ENCODE measurements at places on chromosomes 11 and 22.

DNA sequence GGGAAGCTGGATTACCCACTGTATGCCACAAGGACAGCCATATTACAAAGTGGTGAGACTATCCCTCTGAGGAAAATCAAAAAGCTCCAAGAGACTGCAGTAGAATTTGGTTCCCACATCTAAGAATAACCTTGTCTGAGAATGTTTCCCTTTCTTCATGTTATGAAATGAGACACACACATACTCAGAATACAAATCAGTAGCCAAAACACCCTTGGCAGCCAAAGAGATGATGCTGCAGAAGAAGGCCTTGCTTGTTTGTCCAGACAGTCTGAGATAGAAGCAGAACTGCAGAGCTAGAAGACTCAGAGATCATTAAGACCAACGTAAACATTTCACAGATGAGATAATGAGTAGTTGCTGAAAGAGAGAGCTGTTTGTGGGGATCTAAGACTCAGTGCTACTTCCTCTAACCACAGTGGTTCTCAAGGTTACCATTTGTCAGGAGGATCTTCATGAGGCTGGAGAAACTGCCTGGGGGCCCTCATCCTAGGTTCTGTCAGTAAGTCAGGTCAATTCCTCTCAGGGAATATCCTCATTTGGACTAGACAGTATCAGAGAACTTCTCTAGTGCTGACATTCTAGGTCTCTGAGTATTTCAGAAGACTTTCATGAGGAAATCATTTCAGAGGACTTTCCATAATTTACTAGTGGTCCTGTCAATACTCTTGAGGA, 38.9 kb downstream of the RELT start:
- DNase-seq, result no peak

DNA sequence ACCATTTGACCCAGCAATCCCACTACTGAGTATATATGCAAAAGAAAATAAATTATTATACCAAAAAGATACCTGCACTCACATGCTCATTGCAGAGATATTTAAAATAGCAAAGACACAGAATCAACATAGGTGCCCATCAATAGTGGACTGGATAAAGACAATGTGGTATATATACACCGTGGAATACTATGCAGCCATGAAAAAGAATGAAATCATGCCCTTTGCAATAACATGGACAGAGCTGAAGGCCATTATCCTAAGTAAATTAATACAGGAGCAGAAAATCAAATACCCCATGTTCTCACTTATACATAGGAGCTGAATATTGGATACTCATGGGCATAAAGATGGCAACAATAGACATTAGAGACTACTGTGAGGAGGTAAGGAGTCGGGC, 68.7 kb downstream of the DLG2 start:
- DNase-seq, result no peak

DNA sequence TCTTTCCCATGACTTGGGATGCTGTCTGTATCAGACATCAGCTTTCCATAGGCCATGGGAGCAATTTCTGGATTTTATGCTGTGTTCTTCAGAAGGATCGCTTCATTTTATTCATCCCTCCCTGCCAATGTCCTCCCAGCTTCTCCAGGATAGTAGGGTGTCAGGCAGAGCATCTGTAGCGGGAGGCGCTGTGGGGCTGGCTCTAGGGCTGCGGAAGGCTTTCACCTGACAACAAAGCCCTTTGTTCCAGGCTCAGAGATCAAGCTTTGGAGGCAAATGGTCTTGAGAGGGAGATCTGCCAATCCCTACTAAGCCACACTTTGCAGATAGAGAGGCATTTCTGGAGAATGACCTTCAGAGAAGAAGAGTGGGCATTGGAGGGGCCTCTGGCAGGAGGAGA, 29.5 kb upstream of the FTH1 start:
- DNase-seq, result no peak

- no peak for DNase-seq
Measured at GRCh38 chr11:79193663-79194310, 247.0 kb downstream of the TENM4 start.

DNA sequence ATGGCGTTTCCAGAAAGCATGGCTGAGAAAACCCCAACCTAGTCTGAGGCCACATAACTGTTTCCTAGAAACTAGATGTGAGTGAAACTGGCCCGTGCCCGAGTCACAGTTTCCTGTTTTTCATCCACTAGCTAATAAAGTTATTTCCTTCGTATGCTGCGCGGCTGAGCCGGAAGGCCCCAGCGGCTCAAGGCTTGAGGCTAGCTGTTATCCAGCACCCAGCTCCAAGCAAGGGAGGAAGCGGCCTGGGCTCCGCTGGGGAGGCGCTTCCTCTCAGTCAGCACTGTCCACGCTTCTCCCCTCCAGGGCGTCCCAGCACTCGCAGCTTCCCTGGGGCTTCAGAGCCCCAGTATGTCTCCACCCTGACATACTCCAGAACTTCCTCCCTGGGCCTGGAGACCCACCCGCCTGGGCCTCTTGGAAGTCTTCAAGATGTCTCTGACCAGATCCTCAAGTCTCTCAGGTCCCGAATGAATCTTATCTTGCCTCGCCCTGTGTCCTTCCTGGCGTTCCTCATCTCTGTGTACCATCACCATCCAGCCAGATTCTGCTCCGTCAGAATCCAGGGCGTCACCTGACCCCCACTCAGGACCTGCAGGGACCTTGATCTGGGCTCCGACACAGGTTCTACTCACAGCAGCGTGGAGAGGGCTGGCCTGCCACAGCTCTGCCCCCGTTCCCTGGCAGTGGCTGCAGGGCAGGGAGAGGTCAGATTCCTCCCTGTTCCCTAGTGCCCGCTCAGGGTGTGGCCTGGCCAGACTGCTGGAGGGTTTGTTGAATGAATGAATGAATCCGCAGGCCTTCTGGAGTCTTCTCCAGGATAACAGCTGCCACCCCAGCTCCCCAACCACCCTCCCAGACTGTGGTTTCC, 81.9 kb downstream of the LRRC32 start:
- DNase-seq, result no peak

- DNase-seq, result no peak
Measured at GRCh38 chr11:13076961-13077360, 67.8 kb downstream of the RASSF10 start.

- DNase-seq, result no peak
Measured at GRCh38 chr22:28958611-28959010, 75.2 kb downstream of the ZNRF3 start.

- no peak for DNase-seq
Measured at GRCh38 chr11:91446267-91446666, 778.4 kb upstream of the FAT3 start.

DNA sequence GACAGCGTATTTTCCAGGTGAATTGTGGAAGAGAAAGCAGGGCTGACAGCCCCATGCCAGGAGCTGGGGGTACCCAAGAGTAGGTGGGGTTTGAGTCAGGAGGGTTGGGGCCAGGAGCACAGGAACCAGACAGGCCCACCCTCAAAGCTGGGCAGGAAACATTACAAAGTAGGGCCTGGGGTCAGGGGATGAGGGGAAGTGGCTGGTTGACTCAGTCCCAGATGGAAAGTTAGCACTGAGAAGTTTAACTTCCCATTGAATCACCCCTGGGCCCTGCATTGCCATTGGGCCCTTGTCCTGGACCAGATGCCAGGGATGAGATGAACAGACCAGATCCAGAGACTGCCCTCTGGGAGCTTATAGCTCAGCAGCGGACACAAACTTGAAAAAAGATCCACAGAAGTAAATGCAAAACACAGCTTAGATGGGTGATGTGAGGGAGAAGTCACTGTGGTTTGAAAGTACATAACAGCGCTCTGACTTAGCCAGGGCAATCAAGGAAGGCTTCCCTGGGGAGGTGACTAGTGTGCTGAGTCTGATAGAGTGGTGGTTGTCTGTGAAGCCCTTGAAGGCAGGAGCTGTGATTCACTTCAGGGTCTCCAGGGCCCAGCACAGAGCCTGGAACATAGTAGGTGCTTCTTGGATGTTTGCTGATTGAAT, 2.2 kb downstream of the MAFF start:
- DNase-seq, result no peak

GRCh38 chr11:6747097-6747668, 24.6 kb downstream of the OR2AG2 start:
- DNase-seq, result no peak

GRCh38 chr11:95795627-95796295, 5.5 kb downstream of the CEP57 start:
- DNase-seq, result no peak

DNA sequence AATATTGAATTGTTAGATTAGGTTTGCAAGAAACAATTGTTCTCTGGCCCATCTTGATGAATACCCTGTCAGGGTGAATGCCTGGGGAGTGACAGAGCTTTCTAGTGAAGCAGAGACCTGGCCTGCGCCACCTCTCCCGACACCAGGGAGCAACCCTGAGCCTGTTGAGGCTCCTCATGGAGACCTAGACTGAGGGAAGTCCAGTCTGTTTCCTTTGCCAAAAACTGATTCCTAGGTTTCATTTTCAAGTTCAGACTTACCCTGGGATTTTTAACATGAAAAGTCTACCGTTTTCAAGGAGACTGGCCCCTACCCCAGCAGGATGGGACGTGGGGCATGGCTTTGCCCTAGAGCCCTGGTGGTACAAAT, 173.7 kb upstream of the SORL1-AS1 start:
- DNase-seq, result no peak

- DNase-seq, result no peak
Measured at GRCh38 chr11:131884461-131885073, 514.2 kb downstream of the NTM start.

GRCh38 chr11:68269414-68270081, 2.2 kb downstream of the C11orf24 start:
- peak; percentile 59 for DNase-seq

DNA sequence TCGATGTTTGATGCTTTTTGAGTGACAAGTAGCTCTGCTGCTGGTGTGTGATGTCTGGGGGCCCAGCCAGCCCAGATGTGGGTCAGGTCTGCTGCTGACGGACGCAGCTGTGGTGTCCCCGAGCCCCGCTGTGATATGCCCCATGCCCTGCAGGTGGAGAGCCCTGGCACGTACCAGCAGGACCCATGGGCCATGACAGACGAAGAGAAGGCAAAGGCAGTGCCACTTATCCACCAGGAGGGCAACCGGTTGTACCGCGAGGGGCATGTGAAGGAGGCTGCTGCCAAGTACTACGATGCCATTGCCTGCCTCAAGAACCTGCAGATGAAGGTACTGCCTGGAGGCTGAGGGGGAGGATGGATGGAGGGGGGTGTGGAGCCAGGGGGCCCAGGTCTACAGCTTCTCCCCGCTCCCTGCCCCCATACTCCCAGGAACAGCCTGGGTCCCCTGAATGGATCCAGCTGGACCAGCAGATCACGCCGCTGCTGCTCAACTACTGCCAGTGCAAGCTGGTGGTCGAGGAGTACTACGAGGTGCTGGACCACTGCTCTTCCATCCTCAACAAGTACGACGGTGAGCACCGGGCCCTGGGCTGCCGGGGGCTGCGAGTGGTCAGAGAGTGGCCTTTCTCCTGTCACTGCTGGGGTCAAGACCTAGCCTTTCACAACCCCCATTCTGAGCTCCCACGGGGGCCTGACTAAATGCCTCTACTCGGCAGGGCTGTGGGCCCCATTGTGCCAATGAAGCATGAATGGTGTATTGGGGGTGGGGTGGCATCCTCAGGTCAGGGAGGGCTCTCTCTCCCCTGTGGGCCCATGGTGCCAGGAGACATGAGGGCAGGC, 7.3 kb downstream of the AIP start:
- no peak for DNase-seq

DNA sequence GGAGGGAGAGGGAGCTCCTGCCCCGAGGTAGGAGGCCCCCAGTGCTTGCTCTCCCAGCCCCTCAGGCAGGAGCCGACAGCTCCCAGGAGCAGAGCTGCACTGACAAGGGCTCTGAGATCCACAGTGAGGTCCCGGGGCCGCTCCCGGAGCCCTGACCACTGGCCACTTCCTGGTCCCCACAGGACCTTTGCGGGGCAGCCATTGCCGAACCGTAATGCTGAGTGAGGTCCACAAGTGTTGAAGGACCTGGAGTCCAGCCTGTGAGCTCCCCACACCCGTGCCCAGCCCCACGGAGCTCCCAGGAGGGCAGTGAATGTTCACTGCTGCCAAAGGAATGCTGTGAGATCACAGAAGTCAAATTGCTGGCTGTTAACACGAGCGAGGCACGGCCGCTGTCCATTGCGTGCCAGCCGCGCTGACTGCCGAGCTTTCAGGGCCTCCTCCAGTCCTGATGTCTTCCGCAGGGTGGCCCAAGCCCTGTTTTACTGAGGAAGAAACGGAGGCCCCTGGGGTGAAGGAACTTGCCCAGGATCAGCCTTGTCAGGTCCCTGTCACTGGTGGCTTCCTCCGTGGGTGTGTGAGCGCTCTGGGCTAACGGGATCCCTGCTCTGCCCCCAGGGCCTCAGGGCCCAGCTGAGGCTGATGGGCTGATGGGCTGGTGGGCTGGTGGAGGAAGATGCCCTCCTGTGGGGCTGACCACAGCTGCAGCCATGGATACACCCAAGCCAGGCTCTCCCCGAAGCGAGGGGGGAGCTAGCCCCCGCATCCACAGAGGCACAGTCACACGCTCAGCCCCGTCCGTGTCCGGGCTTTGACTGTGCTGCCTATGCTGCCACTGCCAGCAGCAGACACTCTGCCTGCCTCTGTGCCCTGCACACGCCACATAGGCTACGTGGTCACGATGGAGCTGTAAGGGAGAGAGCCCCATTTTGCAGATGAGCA, 70.8 kb downstream of the WNT7B start:
- DNase-seq, result no peak

GRCh38 chr22:23402275-23403151, 177.6 kb downstream of the IGLL1 start:
- no peak for DNase-seq

- no peak for DNase-seq
Measured at GRCh38 chr22:44840611-44841322, 88.4 kb downstream of the ARHGAP8 start.

DNA sequence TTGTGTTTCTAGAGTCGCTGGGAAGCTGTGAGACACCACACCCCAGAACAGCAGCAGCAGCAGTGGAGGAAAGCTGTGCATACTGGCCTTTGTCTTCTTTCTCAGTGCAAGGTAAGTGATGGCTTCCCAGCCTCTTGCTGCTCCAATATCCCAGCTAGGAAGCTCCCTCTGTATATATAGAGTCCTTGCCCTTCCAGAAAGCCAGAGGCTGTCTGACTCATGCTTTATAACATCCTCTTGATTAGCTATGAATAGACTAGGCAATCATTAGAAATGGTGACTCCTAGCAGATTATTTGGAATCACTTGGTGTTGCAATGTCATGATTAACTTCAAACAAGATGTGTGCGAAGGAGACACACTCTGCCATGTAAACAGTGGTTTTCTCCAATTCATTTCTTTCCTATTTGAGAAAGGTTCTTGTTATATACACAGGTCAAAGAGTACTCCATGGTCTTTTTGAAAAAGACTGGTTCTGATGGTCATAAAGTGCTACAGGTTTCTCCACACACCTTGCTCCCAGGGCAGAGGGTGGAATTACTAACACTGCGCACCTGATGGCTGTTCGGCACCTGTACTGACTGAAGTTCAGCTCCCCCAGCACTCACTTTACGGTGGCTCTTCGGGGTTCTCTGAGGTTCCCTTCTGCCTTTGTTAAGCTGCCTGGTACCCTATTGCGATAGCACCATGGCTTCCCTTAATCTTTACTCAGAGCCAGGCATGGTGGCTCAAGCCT, at the start of gene MMP1:
Gene MMP1 (minus strand): TSS at position 149 of the 735 bp plus-strand sequence. CDS start 68 bp downstream, at position 81.
- DNase-seq, result no peak

GRCh38 chr11:119107538-119108145, 498 bp downstream of the C2CD2L start:
- no peak for DNase-seq

- no peak for DNase-seq
Measured at GRCh38 chr22:17411213-17411612, 42.0 kb downstream of the CECR2 start.
